ENCODE measurements at places on chromosomes 4 and X.
A peak's percentile ranks its signal among the peaks of the same experiment; 100 is the strongest.

GRCh38 chr4:168610911-168611530 is 114.2 kb downstream of the PALLD start:
- DNase-seq = no peak

GRCh38 chr4:84614891-84615290 is 32.0 kb downstream of the CDS1 start:
- DNase-seq = no peak

- DNase-seq = no peak
These were observed 477.7 kb downstream of the PDGFC start for GRCh38 chr4:156493858-156494257.

GRCh38 chr4:137370679-137371078 is 161.6 kb downstream of the PCDH18 start:
- DNase-seq = no peak

GRCh38 chr4:20028645-20029044 is 223.1 kb upstream of the SLIT2 start:
- no peak for DNase-seq

DNA sequence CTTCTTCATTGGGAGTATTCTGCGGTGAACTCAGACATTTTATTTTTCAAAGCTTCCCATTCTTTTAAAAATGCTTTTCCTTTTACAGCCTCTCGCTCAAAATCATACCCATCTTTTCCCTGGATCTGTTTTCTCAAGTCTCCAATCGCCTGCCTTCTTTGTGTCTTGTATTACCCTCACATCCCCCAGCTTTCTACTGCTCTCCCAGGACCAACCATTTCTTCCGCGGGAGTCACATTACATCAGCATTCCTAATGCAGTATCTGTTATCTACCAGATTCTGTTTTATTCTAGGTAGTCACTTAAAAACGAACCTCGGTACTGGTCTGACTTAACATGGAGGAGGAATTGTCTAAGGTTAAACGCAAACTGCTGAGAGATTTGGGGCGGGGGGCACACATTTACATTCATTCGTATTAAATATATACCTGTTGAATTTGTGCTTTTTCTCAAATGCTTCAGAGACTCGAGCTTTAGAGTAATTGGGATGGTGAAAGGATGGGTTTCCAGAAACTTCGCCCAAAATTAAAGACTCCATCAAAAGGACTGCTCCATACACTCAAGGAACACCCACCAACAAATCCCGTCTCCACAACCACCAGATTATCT is 493 bp upstream of the UCHL1 start:
- no peak for DNase-seq

GRCh38 chrX:148715361-148715760 is 214.9 kb downstream of the AFF2 start:
- no peak for DNase-seq

GRCh38 chr4:147833254-147833653 is 101.4 kb downstream of the ARHGAP10 start:
- DNase-seq = no peak

- peak; percentile 70 for DNase-seq
These were observed 52.1 kb downstream of the LEF1 start for GRCh38 chr4:108116423-108117168.

GRCh38 chrX:115968436-115969252 is 201.9 kb upstream of the AGTR2 start:
- DNase-seq = no peak

GRCh38 chrX:101171883-101172400 is 47.6 kb upstream of the DRP2 start:
- no peak for DNase-seq

- DNase-seq = peak; percentile 75
These were observed 1.2 kb downstream of the BCOR start for GRCh38 chrX:40096395-40097091.
